ENCODE measurements at places on chromosomes 16 and 17. TPM values are rescaled to one million over a fixed set of nuclear protein-coding genes. Genes with fewer than 3 reads are reported as not detected.

The TPSG1 gene
- total RNA-seq, result not detected

The SYNGR3 gene
- total RNA-seq, result 1.4 TPM

The G6PC1 gene
- total RNA-seq, result not detected

The FADS6 gene
- not detected for total RNA-seq

The MGAT5B gene
- total RNA-seq, result 0.37 TPM

The OTOP2 gene
- total RNA-seq, result not detected

The RGS9 gene
- 1.6 TPM for total RNA-seq

The TM4SF5 gene
- not detected for total RNA-seq

The WNT9B gene
- not detected for total RNA-seq

The EVI2A gene
- total RNA-seq, result 6.5 TPM

The GPR179 gene
- not detected for total RNA-seq

The ACSF3 gene
- 27.2 TPM for total RNA-seq

The TP53TG3C gene
- under 0.01 TPM for total RNA-seq

The SLC16A13 gene
- total RNA-seq, result 0.39 TPM

The NPEPPS gene
- 88.6 TPM for total RNA-seq

The MYCBPAP gene
- 0.98 TPM for total RNA-seq

The DOC2B gene
- not detected for total RNA-seq

The MPV17L gene
- total RNA-seq, result 1.2 TPM

The TMIGD1 gene
- total RNA-seq, result not detected

The CYBC1 gene
- total RNA-seq, result 57.3 TPM

The SDR42E2 gene
- under 0.01 TPM for total RNA-seq

The KRTAP2-3 gene
- total RNA-seq, result not detected

The FZD2 gene
- total RNA-seq, result 2.9 TPM

The SLFN13 gene
- total RNA-seq, result 5.1 TPM

The OR2C1 gene
- total RNA-seq, result not detected

The CCL15 gene
- not detected for total RNA-seq

The MYO1D gene
- total RNA-seq, result 55.5 TPM

The MPO gene
- not detected for total RNA-seq

The CX3CL1 gene
- total RNA-seq, result not detected

The PIRT gene
- total RNA-seq, result not detected

The CD300LF gene
- not detected for total RNA-seq

The MRPL12 gene
- total RNA-seq, result 18.0 TPM

The DGKE gene
- total RNA-seq, result 4.0 TPM

The DHRS13 gene
- 4.8 TPM for total RNA-seq

The CD300LB gene
- total RNA-seq, result not detected

The MEFV gene
- 0.20 TPM for total RNA-seq

The PPM1E gene
- not detected for total RNA-seq

The TBC1D3G gene
- not detected for total RNA-seq

The XAF1 gene
- total RNA-seq, result 12.1 TPM

The COG4 gene
- total RNA-seq, result 45.6 TPM

The MCRIP2 gene
- 25.7 TPM for total RNA-seq

The TNK1 gene
- total RNA-seq, result not detected

The MXRA7 gene
- total RNA-seq, result 250 TPM

All from subcutaneous preadipocyte (primary cell).